HT1080 (cell line): ENCODE measurements at places on chromosomes 5 and 9. TPM values are rescaled to one million over a fixed set of nuclear protein-coding genes. Genes with fewer than 3 reads are reported as not detected.

- DNase-seq: no peak
Measured at GRCh38 chr5:169591636-169592035, 8.1 kb downstream of the SPDL1 start.

DNA sequence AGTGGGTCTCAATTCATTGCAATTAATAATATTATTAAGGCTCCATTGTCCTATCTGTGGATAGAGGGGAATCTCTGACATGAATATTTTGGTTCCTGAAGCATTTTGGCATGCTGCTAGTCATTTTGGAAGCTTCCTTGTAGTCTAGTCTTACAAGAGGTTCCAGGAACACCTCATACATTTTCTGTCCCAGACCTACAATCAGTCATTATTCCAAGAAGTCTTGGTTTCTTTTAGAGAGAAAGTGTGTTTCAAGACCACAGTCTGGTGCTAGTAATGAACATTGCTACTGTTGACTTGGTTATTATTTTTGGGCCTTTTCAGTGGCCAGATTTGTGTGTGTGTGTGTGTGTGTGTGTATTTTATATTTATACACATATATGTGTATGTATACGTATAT lies 98.9 kb downstream of the ERCC6L2 start:
- no peak for DNase-seq

- no peak for DNase-seq
Measured at GRCh38 chr5:27008604-27009539, 29.5 kb downstream of the CDH9 start.

DNA sequence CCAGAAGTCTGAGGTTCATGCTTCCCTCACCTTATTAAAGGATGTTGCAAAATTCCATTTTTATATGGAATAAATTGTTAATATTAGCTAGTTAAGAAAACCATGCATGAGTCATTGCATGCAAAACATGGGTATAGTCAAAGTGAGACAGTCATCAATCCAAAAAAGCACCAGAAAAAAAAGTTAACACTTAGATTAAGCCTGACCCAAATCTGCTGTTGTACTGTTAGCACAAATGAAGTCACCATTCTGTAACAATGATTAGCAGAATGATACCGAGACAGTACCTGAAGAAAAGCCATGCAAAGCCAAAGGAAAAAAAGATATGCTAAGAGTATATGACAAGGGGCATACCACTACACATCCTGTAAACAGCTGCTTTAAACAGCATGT lies 49.5 kb downstream of the PKD2L2 start:
- DNase-seq: no peak

DNA sequence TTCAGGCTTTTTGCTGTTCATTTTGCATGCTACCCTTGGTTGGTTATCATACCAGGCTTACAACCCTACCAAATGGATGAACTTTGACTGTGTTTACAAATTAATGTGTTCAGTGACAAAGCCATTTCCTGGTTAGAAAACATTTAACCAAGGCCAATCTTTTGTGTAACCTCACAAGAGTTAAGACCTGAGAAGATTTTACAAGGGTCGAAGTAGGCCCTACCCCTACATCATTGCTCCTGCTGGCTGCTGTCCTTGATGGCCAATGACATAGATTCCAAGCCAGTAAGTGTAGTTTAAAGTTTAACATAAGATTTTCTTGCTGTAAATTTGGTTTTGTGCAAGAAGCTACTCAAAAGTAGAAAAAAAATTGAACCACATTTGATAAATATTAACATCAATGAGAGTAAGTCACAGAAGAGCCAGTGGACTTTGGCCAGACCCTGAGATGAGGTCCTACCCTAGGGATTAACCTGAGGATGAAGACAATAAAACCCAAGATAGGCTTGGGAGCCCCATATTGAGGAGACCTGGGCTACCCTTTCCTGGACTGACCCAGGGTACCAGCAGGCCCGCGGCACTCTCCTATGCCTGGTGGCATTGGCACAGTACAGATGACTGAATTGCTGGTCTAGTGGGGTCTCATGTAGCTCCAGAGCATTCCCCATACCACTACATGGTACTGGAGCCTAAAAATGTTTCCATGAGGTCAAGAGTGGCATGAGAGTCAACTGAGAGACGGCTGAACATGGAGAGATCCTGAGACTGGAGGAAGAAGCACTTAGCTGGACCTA lies 8.3 kb downstream of the C1QTNF3 start:
- no peak for DNase-seq

Gene GLRA1
- not detected in 2 replicates for total RNA-seq

GRCh38 chr5:135194573-135195269 lies 160.7 kb upstream of the PITX1 start:
- peak; percentile 29 for DNase-seq

Gene CDC20B
- not detected in 2 replicates for total RNA-seq

DNA sequence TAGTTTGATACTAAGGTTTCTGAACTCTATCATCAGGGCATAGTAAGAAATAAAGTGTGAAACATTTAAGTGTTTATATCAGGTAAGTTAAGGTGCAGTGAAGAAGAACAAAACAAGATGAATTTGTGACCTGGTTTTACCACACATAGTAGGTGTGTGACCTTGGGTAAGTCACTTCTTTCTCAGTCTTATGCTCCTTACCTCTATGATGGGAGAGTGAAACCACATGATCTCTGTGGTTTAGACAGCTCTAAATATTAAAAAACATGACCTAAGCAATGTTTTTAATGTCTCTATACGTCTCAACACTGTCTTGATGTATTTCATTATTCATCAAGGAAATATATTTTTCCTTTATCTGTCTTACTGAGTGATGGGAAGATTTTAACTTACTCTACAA lies 629.6 kb upstream of the DMAC1 start:
- no peak for DNase-seq

DNA sequence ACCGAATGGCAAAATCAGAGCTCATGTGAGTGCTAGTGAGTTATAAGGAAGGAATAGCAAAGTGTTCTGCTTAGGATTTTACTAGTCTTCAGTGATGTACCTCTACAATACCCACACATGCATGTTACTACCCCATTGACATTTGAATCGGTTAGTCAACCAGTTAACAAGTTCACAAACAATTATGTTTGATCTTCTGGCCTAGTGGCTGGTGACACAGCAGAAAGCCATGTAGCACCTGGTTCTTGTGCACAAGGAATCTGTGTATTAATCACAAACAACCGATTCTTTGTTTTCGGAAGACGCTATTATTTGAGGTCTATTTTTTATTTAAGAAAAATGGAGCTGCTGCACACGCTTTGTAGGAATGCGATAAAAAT lies 41.9 kb downstream of the NTRK2 start:
- DNase-seq: no peak

DNA sequence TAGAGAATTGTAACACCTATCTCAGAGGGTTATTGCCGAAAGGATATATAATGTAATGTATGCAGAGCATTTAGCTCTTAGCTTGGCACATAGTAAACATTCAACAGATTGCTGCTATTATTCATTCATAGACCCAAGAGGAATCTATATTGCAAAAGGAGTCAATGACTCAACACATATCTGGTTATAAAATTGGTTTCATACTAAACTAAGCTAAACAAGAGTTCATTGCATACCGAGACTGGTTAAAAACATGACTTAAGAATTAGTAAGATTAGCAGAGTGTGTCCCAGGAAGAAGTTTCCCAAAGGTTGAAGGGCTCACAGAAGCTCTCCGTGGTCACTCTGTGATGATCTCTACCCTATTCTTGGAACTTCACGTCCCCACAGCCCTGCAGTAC lies 339.6 kb upstream of the CCNH start:
- DNase-seq: peak; percentile 40
